ENCODE measurements at places on chromosomes 5 and 9.
A peak's percentile ranks its signal among the peaks of the same experiment; 100 is the strongest.

GRCh38 chr5:144329681-144330080 is 159.0 kb downstream of the KCTD16 start:
- DNase-seq = no peak

DNA sequence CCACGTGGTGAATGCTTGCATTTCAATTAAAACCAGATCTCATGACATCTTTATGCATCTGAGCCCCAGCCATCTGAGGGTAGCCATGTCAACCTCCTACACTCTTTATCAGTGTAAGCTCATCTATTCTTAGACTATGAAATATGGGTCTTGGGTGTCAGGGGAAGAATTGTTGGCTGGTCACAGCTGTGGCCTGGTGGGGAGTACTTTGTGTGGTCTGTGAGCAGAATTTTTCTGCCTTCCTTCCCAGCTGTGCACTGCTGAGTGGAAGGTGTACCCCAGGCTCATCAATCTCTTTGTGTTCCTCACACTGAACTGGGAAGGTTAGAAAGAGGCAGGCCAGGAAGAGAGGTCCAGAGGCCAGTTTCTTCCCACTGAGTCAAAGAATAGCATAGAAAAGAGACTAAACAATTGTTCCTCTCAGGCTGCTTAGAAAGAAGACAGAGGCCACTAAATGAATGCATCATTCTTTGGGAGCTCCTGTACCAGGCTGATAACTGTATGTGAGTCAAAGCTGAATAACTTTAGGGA is 202.7 kb upstream of the RGMB start:
- peak; percentile 6 for DNase-seq

DNA sequence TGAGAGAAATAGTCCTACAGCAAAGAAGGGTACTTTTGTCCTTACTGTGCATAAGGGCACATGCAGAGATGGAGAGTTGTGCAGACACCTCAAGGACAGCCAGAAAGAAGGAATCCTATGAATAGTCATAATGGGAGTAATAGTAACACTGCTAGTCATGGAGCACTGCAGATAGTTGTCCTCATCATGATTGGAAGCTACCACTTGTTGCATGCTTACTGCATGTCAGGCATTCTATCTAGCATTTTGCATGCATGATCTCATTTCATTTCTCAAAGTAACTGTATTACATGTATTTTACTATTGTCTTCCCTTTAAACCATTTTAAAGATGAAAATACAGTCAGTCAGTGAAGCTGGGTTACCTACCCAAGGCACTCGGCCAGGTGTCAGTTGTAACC is 81.3 kb downstream of the PIK3R1 start:
- DNase-seq = no peak

- DNase-seq = no peak
These were observed 6.3 kb downstream of the ARL15 start for GRCh38 chr5:54304040-54304439.

DNA sequence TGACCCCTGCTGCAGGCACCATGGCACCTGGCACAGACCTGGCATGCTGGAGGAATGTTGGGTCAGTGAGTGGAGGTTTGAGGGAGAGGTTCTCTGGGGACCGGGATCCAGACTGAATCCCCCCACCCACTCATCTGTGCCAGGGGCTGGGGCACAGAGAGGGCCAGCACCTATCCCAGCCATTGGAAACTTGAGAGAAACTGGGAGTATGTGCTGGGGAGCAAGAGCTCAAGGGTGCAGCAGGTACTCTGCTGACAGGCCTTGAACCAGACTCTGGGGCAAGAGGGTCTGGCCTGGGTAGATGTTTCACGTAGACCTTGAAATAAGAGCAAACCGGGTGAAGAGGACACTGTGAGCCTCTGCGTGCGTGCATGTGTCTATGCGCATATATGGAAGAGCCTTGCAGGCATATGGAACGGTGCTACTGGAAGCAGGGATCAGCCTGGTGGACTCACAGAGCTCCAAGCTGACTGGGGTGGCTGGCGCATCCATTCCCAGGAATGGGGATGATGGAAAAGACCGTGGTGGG is 8.8 kb downstream of the FGF18 start:
- DNase-seq = no peak

GRCh38 chr5:110087829-110088228 is 398.1 kb downstream of the MAN2A1 start:
- DNase-seq = peak; percentile 92

DNA sequence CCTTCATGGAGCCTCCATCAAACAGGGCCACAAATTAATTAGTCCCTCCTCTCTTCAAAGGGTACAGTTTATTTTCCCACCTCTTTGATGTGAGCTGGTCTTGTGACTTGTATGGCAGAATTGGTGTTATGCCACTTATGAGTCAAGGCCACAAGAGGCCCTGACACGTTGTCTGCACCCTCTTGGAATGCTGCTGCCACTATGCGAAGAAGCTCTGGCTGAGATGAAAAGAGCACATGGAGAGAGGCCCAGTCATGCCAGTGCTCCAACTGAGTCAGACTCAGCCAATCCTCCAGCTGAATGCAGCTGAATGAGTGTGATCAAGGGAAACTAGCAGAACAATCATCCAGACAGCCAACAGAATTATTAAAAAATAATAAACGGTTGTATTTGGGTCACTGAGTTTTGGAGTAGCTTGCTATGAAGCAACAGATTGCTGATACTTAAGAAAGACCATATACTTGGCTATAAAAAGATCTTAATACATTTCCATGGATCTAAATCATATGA is 128.3 kb downstream of the MARCHF11 start:
- no peak for DNase-seq

- no peak for DNase-seq
These were observed 65.8 kb downstream of the ISL1 start for GRCh38 chr5:51449026-51449425.

DNA sequence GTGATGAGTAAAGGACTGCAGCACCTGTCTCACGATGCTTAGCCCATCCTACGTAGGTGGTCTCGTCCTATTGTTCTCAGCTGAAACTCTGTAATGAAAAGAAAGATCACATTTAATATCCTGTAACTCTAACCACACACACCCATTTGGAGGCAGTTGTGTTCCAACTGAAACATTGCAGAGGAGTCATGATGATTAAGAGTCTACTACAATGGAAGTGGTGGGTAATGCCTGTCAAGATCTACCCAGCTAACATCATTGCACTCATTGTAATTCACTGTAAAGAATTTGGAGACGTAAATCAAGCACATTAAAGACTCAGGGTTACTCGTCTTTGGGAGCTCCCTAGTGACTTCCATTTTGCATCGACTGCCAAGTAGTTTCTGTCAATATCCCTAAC is 106.0 kb upstream of the PTPN3 start:
- DNase-seq = no peak

All from fibroblast of gingiva (primary cell).